ENCODE measurements at places on chromosomes 3 and 15.

GRCh38 chr3:186534113-186534669 is 10.0 kb downstream of the CRYGS start:
- DNase-seq, result no peak

GRCh38 chr15:47258521-47258920 is 458.8 kb upstream of the SEMA6D start:
- DNase-seq, result no peak

- DNase-seq, result no peak
These were observed 120.5 kb upstream of the ALDH1A3 start for GRCh38 chr15:100759106-100759505.

GRCh38 chr3:72601060-72601459 is 247.2 kb downstream of the SHQ1 start:
- DNase-seq, result no peak

- no peak for DNase-seq
These were observed 18.2 kb upstream of the PLCL2 start for GRCh38 chr3:16866571-16866970.

DNA sequence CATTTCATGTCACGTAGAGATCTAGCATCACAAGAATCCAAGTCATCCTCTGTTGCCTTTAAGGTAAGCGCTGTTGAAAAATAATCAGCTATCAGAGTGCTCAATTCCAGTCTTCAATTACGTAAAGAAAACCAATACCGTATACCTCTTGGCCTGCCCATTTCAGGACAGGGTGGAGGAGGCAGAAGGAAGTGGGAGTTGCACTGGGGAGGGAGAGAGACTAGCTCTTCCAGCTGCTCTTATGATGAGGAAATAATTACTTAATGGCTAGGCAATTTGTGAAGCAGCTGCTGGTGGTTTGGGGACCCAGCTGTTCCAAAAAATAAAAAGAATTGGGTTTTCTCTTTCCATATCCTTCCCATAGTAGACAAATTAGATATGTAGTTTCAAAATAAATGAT is 365.8 kb upstream of the MCTP2 start:
- DNase-seq, result no peak

- no peak for DNase-seq
These were observed 39.3 kb downstream of the PDHB start for GRCh38 chr3:58394339-58394738.

DNA sequence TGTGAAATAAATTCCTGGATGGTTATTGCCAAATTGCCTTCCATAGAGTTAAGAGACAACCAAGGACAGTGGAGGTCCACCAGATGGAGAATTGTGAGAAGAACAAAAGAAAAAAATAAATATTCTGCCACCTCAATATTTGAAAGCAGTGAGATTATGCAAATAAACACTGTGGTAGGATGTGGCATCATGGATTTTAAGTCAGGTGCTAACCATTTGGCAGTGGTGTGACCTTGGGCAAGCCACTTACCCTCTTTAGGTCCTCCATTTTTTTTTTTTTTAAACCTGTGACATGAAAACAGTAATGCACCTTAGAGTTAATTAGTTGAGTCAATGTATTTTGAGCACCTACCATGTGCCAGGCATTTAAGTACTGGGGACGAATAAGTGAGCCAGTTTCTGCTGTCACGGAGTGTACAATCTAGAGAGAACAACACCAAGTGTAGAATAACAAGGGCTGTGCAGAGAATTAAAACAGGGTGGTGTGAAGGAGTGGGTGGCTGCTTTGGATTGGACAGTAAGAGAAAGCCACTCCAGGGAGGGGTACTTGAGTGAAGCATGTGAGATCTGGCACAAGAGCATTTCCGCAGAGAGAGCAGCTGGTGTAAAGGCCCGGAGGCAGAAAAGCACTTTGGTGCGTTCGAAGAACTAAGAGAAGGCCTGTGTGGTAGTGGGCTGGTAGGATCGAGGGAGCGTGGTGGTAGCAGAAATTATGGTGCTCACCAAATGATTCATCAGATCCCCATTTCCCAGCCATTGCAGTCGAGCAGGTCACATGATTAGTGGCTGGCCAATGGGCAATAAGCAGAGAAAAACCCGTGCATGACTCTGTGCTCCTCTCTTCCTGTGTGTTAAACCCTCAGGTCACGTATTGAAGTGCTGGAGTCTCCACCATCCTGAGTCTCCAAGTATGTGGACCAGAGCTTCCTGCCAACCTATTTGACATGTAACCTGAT is 39.2 kb downstream of the CCK start:
- DNase-seq, result no peak

GRCh38 chr3:142046320-142047020 is 102.9 kb downstream of the TFDP2 start:
- no peak for DNase-seq

DNA sequence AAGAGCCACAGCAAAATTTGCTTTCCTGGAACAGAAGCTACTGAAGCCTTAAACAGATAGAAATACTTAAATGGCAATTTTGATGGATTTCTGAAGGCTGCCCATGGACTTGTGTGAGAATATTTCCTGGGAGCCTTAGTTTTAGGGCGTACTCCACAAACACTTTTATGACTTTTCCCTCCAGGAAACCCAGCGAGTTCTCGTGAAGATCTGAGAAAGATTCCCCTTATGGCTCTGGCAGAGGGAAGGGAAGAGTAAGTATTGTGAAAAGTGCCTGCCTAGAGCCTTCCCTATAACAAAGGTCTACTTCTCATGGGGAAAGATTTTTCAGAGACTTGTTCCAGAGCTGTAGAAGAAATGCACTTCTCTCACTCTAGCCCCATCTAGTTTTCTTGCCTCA is 31.1 kb upstream of the TRAT1 start:
- DNase-seq, result no peak

- no peak for DNase-seq
These were observed 140.9 kb upstream of the TP63 start for GRCh38 chr3:189490337-189490736.

DNA sequence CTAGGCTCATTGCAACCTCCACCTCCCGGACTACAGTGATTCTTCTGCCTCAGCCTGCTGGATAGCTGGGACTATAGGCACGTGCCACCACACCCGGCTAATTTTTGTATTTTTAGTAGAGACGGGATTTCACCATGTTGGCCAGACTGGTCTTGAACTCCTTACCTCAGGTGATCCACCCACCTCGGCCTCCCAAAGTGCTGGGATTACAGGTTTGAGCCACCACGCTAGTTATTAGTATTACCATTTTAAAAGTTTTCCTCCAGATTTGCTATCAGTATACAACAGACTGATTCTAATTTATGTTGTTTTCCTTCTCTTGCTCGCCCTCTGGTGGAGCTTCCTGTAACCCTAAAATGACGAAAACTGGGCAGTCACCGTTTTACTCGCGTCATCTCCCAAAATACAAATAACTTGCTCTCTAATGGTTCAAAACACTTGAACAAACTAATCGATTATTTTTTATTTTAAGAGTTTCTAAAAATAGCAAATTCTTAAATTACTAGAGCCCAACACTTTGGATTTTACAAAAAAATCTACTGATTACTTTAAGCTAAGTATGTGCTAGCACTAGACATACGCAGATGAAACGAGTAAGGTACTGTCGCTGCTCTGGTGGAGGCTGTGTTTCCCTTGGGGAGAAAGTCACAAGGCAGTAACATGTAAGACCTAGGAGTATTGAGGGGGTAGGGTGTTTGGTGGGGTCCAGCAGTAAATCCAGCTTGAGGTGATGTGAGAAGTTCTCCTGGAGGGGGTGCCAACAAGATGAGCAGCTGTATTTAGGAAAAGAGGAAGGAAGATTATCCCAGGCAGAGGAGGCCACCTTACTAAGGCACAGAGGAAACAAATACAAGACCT is 203.3 kb downstream of the MBNL1 start:
- DNase-seq, result peak; percentile 46

DNA sequence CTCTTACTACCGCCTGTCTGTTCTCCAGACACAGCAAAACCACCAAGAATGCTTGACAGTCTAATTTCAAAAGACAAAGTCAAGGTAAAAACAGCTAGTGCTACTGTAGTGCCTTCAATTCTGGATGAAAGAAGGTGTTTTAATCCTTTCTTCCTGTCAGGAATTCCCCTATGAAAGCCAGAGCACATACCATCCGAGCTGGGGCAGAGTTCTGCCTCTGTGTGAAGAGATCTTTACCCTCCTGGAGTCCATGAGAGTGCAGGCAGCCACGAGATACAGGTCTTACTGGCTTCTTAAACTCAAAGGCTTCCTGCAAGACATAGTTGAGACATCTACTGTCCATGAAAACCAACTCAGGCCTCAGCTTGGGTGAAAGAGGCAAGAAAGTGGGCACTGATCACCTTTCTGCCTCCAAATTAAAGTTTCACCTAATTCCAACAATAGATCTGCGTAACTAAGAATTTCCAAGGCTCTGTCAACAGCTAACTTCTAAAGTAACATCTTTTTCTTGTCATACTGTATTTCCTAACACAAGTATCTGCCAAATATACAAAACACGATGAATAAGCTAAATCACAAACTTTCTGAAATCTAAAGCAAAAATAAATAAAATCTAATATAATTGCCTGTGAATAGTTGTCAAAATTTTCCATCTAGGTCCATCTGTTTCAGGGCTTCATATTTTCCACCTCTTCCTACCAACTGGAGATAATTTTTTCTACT is 7.5 kb downstream of the CDC25A start:
- DNase-seq, result no peak

DNA sequence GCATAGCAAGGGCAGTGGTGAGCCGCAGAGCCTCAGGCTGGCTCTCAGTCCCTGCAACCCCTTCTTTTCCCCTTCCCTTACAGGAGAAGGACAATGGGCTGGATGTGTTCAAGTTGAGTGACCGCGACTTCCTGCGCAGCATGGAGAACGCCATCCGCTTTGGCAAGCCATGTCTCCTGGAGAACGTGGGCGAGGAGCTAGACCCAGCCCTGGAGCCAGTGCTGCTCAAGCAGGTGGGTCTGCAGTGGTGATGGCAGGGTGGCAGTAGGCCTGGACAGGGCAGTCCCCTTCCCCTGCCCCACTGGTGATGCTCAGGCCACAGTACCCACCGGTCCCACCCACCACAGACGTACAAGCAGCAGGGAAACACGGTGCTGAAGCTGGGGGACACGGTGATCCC is 53.8 kb downstream of the SEMA3G start:
- no peak for DNase-seq

DNA sequence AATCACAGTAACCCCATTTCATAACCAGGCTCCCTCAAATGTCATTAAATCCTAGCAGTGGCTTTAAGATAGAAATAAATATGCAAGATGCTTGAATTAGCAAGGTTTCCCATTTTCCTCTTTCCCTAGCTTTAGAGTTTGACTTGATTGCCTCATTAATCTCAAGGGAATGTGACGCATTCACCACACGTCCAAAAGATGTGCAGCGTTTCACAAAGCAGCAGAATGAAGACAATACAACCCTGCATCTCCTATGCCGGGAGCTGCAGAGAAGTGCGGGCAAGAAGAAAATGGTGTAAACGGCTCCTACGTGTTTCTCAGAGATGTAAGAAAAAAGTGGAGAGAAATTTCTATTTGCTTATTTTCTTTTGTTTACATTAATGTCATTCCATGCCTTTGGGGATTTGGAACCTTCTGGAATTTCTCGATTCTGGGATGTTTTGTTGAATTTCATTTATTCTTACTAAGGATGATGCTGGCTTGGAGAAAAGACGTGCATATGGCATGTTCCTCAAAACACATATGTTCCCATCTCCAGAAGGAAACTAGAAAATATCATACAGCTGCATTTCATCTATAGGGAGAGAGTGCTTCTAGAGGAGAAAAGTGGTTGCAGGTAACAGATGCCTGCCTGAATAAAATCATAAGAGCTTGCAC is 27.8 kb upstream of the FRMD4B start:
- no peak for DNase-seq

DNA sequence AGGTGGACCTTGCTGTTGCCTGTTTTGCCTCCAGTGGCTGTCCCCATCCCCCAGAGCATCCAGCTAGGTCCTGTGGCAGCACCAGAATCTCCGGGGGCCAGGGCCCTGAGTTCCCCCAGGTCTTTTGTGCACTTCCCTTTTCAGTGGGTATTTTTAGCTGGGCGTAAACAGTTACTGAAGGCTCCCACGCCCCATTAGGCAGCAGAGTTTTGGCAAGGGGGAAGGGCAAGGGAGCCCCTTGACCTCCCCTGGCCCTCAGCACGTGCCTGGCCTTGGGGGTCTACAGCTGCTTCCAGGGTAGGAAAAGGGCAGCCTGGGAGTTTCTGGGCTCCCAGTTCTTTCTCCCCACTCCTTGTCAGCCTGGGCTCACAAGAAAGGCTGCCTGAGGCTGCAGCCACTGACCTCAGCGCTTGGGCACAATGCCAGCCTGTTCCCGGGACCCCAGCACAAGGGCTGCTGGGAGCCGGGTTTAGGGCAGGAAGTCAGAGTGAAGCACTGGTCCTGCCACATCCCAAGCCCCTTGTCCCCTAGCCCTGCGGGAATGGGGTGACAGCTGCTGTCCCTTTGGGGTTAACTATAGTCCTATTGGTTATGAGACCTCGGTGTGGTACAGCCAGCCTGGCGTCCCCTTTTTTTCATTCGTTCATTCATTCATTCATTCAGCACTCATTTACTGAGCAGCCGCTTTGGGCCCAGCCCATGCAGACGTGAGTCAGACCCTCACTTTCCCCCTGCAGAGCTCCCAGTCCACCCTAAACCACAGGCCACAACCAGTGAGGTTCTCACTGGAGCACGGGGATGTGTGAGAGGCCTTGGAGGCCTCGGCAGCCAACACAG is 8.4 kb downstream of the CSK start:
- no peak for DNase-seq

DNA sequence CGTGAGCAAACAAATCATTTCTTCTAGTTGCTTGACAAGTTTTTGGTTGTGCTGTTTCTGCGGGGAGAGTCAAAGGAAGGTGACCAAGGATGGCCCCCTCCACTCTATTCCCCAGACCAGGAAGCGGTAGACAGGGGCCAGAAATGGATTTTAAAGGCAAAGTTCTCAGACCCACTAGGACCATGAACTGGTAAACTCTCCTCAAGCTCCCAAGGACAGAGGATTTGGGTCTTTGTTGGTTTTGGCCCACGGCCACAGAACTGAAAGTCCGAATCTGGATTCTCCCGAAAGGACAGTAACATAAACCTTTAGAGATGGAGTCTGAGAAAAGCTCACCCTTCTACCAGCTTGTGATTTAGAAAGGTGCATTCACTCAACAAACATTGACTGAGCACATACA is 85.9 kb upstream of the C2CD4B start:
- no peak for DNase-seq

DNA sequence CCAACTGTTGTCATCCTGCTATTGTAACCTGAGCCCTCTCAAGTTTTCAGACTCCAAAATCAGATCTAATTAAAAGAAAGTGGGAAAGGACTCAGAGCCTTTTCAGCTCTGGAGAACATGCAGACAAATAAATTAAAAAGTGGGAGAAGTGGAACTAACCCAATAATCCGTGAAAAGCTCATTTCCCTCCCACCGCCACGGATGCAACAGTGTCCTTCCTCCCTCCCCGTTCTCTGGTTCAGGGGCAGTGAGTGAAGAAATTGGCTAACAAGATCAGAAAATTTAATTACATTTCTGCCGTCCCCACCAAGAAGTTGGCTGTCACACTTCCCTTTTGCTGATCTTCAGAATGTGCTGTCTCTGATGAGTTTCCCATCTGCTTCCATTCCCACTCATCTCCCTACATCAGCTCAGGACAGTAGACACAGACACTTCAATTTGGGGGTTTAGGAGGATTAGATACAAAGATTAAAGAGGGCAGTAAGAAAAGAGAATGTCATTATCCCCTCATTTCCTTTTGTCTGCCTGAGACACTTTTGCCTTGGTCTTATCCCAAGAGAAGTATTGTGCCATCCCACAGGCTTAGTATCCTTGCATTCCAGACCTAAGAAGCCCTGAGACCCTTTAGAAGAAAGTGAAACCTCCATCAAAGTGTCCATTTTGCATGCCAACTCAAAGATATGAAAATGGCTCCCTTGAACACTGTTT is 335.7 kb upstream of the PPP2R3A start:
- no peak for DNase-seq

All from stimulated activated CD8-positive, alpha-beta memory T cell treated with anti-CD3 and anti-CD28 coated beads, Interleukin-7, amount 100 ng/mL, for 4 hours (primary cell).